ENCODE measurements at places on chromosomes 3 and 15.

DNA sequence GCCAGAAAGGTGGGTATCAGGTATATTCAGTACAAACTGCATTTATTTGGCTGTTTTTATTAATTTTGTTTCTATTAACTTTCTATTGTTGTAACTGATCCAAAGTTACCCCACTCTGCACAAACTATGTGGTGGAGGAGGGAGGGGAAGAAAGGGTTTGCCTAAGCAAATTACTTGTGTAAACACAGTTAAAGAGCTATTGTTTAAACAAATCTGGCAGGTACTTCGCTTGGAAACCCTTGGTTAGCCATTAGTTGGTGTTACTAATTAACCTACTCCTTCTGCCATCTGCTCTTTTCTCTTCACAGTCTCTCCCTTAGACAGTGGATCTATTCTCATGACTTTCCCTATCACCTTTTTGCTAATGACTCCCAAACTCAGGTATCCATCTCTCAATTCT, 328.4 kb upstream of the NECTIN3 start:
- no peak for DNase-seq

DNA sequence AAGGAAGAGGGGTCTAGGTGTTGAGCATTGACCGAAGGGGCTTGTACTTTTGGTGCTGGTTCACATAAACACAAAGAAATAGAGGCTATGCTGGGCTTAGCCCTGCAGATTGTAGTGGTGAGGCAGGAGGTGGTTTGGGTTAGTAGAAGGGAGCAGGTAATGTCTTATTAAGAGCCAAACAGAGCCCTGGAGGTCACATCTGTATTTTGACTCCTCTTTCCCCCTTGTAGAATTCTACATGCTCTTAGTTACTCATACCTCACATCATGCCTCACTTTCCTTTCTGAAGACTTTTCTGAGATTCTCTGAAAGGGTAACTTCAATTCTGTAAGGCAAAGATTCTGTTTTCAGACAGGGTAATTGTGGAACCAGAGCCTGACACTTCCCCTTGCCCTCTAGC, 16.1 kb upstream of the ZNF80 start:
- DNase-seq, result no peak

DNA sequence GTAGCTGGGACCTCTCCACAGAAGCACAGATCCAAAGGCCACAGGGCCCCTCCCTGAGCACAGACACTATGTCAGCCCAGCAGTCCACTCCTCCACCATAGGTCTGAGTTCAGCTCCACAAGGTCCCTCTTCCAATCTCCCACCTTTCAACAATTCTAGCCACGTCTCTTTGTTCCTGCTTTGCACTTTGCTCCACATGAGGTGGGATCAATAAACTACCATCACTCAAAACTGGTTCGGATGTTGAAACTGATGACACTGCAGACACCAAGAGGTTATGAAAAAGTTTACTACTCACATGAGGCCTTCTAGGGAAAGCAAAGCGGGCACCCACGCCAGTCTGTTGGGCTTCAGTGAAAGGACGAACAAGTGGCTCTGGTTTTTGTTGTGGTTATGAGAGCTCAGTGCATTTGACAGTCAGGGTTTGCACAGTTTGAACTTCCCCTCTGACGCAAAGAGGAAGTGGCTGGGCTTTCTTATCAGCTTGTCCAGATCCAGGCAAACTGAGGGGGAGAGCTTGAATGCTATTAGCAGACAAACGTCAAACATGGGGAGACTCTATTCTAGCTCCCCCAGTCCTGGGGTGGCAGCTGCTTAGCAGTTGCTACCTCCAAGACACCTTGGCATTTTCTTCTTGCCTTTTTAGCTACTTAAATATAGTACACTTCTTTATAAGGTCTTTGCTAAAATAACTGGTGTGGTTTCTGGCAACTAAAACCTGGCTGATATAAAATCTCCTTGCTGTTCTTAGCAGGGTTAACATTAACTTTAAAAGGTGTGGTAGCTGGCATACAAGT, 37.8 kb downstream of the ZNF445 start:
- DNase-seq, result peak; percentile 77

DNA sequence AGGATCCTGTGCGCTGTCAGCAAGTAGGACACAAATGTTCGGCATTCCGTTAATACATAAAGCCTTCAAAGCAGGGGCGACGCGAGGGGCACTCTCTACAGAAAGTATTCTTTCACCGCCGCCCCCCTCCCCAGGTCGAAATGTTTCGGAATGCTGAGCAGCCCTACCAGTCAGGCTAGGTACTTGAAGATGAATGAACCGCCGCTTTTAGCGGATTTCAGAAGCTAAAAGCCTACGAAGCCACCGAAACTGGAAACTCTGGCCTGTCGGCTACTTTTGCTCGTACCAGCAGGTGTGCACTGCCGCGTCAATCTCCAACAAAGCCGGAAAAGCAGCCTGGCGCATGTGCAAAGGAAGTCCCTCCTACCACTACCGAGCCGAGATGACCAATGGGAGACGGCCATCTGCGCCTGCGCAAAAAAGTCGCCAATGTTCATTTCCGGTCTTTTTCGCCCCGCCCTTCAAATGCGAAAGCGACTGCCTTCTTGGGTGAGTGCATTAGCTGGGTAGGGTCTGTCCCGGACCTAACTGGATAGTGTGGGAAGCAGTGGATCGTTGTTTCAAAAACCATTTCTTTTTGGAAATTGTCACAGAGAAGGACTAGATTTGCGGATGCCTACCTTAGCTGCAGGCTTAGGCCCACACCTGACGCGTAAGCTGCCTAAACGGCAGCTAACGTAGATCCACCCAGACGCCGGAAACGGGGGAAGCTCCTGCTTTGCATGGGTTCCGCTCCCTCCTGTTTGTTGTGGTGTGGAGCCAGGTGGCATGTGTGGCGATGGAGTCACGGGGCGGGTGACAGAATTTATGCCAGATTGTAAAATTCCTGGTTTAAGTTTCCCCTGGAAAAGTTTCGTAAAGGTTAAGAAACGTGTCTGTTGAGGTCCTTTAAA, at the start of gene WDR5B:
WDR5B (minus strand) TSS at position 301 of the 893 bp plus-strand sequence. CDS start 534 bp downstream, outside the sequence.
- peak; percentile 97 for DNase-seq

- no peak for DNase-seq
Measured at GRCh38 chr3:59774634-59775033, 724.8 kb upstream of the CFAP20DC start.

GRCh38 chr3:101219842-101220560, 100.4 kb downstream of the IMPG2 start:
- no peak for DNase-seq

- no peak for DNase-seq
Measured at GRCh38 chr3:107970993-107971580, 119.7 kb downstream of the CD47 start.

GRCh38 chr3:22431334-22431733, 680.3 kb upstream of the ZNF385D start:
- no peak for DNase-seq

DNA sequence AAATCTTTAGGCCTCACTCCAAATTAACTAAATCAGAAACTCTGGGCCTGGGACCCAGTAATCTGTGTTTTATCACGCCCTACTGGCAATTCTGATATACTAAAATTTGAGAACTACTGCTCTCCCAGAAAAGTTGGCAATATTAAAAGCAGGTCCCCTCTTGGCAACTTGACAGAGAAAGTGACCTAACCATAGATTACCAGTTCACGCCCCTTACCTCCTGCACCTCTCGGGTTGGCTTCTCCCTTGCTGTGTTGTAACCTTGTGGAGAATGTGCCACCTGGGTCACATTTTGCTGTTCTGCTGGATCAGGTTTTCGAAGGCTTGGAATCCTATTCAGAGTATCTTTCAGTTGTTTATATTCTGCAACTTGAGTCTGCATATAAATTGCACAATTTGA, 59.1 kb downstream of the GOLIM4 start:
- no peak for DNase-seq

GRCh38 chr3:118987477-118987876, 47.2 kb downstream of the IGSF11 start:
- DNase-seq, result no peak

DNA sequence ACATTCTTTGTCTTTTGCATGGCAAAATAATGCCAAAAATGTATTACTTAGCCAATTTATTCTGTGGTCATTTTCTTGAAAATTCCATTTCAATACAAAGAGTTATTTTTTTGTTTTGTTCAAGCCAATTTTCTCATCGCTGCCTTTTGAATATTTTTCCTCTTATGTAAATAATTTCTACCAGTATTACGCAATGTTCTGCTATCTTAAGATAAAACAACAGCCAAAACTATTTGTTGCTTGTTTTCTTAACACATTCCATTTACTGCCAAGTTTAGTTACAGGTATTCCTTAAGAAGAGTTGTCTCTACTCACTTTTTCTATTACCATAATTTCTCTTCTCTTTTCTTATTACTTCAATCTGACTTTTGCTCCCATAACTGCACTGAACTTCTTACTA, 163.1 kb downstream of the ROBO1 start:
- DNase-seq, result no peak
